ENCODE measurements at places on chromosomes 6 and 20. TPM values are rescaled to one million over a fixed set of nuclear protein-coding genes. Genes with fewer than 3 reads are reported as not detected.

DNA sequence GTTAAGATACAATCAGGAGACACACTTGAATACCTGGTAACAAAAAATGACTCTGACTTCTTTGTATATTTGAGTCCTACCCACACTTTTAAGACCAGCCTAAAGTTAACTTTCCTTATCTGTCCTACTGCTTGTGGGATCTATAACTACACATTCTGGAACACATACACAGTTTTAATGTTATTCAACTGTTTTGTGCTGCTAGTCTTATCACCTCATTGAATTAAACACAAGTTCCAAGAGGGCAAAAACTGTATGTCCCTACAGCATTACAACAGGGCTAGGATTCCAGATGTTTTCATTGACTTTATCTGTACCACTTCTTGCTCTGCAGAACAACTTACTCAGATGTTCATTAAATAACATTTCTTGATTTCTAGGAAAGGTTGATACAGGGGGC, 2.8 kb downstream of the HMGN3 start:
- H3K27ac ChIP-seq: no peak overlapping the region
- H3K4me1 ChIP-seq: peaks cover 4% of the 10 kb centered on the region
- DNase-seq: no peak
- no peak overlapping the region for H3K4me3 ChIP-seq

DNA sequence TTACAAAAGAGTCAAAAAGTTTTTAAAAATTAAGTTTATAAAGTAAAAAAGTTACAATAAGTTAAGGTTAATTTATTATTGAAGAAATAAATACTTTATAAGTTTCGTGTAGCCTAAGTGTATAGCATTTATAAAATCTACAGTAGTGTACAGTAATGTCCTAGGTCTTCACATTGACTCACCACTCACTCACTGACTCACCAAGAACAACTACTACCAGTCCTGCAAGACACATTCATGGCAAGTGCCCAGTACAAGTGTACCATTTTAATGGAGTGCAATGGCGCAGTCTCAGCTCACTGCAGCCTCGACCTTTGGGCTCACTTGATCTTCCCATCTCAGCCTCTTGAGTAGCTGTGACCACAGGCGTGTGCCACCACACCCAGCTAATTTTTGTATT, 128.2 kb downstream of the GPX5 start:
- no peak for DNase-seq
- H3K36me3 ChIP-seq: no peaks in the 10 kb centered on the region
- H3K27ac ChIP-seq: no peak overlapping the region
- no peaks in the 10 kb centered on the region for H3K4me1 ChIP-seq
- no peak overlapping the region for H3K4me3 ChIP-seq

ADGRB3 gene
- total RNA-seq: 8.7 TPM

MYBL2 gene
- not detected for total RNA-seq

Measured in uterus (tissue), 4 donors.